ENCODE measurements at places on chromosomes 6 and 20.

GRCh38 chr6:156182356-156182755, 594.8 kb upstream of the ARID1B start:
- no peak for DNase-seq

GRCh38 chr20:12252793-12253192, 335.1 kb downstream of the BTBD3 start:
- no peak for DNase-seq

DNA sequence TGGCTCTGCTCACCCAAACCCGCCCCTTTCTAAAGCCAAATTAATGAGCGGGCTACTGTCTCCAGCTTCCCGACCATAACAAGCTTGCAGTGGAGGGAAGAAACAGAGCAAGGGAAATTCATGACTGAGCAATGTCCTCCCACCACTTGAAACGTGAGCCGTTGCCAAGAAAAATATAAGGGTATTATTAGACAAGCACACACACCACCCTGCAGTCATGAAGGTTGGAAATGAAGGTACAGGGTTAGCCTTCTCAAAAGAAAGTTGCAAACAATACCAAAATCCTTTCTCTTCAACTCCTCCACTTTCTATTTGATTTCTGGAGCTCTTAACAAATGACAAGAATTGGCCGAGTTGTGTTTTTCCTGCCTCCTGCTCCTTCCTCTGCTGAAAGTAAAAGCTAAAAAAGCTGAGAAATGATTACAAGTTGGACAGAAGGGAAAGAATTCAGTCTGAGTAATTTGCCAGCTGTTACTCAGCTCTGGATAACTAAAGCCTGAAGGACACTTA, 151.1 kb upstream of the B3GAT2 start:
- peak; percentile 42 for DNase-seq

DNA sequence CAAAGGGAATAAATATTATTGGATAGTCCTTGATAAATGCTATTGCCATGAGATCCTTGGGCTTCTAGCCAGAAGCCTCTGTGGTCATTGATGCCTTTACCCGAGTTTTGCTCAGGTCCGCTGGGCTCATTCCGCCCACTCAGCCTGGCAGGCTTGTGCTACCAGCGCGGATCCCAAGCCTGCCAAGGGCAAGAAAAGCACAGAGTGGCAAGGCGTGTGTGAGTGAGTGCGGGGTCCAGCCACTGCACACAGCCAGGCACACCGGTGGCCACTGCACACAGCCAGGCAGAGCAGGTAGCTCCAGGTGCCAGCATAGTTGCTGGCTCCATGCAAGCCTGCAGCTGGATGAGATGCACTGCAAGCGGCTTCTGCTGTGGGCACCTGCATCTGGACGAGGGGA, 38.7 kb downstream of the STK38 start:
- no peak for DNase-seq

DNA sequence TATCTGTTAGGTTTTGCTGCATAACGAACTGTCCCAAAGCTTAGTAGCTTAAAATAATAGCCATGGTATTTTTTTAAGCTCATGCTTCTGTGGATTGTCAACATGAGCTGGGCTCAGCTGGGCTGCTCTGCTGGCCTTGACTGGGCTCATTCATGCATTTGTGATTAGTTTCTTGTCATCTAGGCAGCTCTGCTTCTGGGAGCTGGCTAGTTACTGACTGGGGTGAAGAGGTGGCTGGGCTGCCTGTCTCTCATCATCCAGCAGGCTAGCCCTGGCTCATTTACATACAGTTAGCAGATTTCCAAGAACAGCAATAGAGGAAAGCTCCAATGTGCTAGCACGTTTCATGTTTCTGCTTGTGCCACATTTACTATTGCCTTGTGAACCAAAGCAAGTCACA, 165.1 kb upstream of the PCSK2 start:
- DNase-seq = no peak

GRCh38 chr20:59031564-59032022, 542 bp downstream of the ATP5F1E start:
- DNase-seq = no peak

GRCh38 chr20:61887596-61888093, 178.0 kb downstream of the TAF4 start:
- no peak for DNase-seq

- DNase-seq = no peak
Measured at GRCh38 chr6:144653885-144654505, 368.9 kb downstream of the UTRN start.

DNA sequence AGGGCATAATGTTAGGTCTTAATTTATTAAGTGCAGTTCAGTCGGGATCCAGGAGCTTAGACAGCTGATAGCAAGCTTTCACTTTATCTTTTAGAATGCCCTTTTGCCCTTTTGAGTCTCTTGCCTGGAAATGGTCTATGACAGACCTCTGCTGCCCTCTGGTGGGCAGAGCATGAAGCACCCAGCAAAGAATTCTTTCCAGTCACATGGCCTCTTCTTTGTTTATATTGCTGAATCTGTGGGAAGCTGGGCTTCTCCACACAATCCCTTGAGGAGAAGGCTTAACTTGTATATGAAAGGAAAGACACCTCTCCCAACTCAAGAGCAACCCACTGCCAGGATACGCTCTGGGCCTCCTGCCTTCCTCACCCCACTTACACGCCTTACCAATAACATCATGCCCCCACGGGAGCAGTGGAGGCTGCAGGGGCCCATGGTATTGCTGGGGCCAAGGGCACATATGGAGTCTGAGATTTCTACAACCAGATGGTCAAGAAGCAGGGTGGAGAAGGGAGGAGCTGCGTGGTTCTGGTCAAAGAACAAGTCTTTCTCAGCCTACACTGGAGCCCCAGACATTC, 20.4 kb downstream of the WFDC3 start:
- peak; percentile 74 for DNase-seq

All from AG08395 (cell line).